ENCODE measurements at places on chromosomes 5 and 9.

DNA sequence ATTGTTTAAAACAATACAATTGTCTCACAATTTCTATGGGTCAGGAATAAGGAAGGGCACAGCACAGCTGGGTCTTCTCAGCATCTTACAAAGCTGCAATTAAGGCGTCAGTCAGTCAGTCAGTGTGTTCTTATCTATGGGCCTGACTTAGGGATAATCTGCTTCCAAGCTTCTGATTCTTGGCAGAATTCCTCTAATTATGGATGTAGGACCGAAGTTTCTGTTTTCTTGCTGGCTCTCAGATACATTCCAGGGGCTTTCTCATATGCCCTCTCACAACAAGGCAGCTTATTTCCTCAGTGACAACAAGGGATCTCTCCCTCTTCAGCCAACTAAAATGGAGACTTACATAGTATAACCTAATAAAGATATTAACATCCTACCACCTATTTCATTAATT lies 1925.3 kb upstream of the ACO1 start:
- no peak for DNase-seq

GRCh38 chr9:15512204-15512603 lies 1.4 kb upstream of the PSIP1 start:
- DNase-seq, result no peak

GRCh38 chr5:50813691-50814090 lies 147.3 kb downstream of the PARP8 start:
- DNase-seq, result no peak

GRCh38 chr5:8870349-8870958 lies 675.4 kb downstream of the SEMA5A start:
- DNase-seq, result peak; percentile 48

GRCh38 chr5:15852949-15853348 lies 326.6 kb downstream of the MARCHF11 start:
- DNase-seq, result no peak

GRCh38 chr9:127014216-127014909 lies 99.8 kb downstream of the RALGPS1 start:
- DNase-seq, result no peak

GRCh38 chr5:136053336-136054141 lies 24.8 kb downstream of the TGFBI start:
- DNase-seq, result peak; percentile 71

DNA sequence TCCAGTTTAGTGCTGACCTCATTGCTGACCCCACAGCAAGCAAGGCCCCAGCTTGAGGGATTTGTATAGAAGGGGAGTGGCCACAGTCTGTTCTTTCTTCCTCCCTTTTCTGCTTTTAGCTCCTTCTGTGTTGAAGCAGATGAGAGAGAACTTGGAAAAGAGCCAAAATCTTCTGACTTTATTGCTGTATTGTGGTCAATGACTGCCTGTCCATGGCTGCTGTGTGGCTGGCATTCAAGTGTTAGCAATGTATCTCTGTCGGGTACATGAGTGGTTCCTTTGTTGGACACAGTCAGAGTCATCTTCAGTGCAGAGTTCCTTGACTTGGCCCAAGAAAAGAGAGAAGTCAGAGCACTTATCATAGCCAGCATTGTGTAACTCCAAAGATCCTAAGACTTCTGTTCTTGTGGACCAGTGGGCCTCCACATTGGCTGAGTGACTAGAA lies 154.1 kb downstream of the LRRC70 start:
- no peak for DNase-seq

- DNase-seq, result no peak
These were observed 427 bp downstream of the RBM27 start for GRCh38 chr5:146203872-146204192.

- no peak for DNase-seq
These were observed 7.0 kb downstream of the NR5A1 start for GRCh38 chr9:124500028-124500795.

DNA sequence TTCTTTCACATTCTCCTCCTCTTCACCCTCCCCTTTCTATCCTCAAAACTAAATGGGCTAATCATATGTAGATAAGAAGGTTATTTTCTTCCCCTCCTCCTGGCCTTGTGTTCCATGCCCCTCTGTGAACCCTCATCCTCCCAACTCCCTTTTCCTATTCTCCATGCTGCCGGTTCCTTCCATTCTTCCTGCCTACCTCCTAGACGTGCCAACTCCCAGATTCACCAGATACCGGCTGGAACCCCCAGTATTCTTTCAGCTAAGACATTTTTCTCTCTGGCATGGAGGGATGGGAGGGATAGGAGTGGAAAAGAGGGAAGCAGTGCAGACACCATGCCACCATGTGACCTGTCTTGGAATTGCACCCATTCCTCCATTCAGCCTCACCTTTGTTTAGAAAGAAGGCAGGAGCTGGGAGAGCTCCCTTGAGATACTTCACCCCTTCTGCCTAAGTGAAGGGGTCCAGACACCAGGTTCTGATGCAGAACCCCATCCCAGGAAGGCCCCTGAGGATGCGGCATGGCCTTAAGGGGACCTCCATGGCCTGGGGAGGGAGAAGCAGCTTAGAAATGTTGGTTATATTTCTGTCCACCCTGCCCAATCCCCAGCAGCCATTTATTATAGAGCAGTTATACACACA lies 4.8 kb downstream of the DNAJB5 start:
- peak; percentile 85 for DNase-seq

DNA sequence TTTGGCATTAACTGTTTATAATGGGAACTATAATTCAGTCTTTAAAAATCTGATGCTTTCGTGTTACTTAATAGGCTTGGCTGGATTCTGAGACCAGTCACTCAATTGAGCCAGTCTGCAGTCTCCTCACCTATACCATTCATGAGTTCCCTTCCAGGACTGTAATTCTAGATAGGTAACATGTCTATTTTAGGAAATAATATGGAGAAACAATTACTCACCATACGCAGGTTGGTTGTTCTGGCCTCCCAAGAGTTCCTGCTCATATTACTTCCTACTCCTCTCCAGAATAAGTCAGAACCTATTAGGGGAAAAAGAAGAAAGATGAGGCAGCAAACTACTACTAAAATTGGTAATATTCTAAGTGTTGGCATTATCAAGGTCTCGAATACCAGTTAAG lies 4.5 kb upstream of the IARS1 start:
- no peak for DNase-seq

- no peak for DNase-seq
These were observed 20.6 kb upstream of the NNT start for GRCh38 chr5:43582082-43583005.

GRCh38 chr5:173320259-173320658 lies 8.0 kb downstream of the STC2 start:
- peak; percentile 53 for DNase-seq

DNA sequence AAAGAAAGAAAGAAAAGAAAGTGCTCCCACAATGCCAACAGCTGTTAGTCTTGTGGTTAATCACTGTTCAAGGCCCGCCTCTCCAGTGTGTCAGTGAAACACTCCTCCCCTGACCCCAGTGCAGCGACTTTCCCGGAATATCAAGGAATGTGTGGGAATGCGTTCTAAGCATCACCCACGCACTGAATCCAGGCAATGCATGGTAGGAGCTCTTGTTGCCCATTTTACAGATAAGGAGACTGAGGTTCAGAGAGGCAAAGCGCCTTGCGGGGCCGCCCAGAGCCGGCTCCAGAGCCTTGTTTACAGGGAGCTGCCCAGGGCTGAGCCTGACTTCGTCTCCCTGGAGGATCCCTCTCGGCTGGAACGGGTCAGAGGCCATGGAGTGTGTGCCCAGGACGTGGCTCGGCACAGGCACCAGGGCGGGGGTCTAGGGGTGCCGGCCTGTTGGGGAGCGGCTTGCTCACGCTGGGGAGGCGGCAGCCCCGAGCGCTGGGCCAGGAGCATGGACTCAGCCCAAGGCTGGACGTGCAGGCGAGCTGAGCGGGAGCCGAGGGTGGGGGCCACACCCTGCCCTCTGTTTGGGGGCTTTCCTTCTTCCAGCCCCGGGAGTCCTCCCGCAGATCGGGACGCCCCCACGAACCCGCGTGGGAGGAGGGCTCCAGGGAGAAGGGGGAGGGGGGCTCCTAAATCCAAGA lies 823 bp downstream of the ST6GALNAC6 start:
- peak; percentile 73 for DNase-seq

DNA sequence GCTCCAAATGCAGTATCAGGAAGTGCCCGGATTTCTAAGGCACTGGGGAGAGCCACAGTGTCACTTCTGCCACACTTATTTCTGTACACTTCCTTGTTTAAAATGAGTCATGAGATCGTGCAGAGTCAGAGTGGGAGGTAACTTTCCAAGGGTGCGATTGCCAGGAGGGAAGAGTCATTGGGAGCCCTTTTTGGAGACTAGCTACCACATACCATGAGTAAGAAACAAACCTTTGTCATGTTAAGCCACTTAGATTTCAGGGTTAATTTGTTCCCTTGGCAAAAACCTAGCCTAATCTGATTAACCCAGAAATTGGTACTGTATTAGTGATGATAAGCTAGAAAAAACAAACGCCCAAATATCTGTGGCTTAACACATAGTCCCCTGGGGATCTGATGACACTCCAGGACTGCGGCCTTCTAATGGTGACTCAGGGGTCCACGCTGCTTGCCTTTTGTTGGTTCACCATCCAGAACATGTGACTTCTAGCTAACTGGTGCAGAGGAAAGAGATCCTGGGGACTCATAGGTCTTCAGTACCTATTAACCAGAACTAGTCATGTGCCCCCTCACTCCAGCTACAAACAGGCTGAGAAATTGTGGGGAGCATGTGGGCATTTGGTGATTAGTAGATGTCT lies 48.6 kb upstream of the TLE1 start:
- DNase-seq, result peak; percentile 67

DNA sequence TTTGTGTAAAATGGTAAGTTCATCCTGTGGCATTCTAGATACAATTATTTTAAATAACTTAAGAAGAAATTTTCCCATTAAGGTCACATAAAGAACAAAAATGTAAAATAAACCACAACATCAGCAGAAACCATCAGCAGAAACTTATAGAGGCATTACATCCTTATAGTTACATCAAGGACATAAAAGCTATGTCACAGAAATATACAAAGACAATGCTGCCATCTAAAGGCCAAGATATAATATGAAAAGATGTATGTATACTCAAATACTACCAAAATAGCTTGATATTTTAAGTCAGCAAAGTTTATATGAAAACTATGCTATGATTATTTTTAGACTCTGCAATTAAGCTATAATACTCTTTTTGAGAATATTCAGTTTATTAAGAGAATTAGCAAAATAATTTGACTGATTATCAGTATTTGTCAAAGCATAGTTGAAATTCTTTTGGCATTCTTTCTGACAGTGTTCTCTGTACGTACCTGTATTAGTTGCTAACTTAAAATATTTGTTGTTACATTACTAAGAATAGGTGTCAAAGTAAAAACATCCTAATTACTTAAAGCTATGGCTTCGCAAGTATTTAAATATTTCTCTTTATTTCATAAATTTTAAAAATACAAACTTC lies 36.2 kb downstream of the FBXL17 start:
- DNase-seq, result no peak

DNA sequence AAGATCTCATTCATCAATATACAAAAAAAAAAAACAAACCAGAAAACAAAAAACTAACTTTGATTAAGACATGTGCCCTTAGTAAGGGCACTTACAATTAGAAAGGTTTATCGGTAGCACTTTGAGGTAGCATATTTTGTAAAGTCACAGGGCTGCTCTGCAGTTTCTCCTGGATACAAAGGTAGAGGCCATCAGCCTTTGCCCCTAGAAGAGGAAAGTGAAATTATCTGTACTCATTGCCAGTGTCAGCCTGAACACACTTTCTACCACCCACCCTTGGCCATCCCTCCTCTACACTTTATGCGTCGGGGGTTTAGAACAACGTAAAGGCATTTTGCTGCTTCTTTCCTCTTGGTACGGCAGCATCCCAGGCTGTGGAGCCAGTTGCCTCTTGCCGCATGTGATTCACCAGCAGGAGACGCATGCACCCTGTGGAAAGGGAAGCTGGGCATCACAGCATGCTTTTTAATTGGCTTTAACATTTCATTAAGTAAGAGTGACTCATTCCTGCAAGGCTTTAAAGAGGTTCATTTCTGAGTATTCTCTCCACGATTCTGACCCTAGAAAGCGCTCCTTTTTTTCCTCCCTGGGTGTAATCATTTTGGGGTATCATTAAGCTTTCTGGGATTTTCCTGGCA lies 84.6 kb downstream of the CEMIP2 start:
- DNase-seq, result peak; percentile 82

DNA sequence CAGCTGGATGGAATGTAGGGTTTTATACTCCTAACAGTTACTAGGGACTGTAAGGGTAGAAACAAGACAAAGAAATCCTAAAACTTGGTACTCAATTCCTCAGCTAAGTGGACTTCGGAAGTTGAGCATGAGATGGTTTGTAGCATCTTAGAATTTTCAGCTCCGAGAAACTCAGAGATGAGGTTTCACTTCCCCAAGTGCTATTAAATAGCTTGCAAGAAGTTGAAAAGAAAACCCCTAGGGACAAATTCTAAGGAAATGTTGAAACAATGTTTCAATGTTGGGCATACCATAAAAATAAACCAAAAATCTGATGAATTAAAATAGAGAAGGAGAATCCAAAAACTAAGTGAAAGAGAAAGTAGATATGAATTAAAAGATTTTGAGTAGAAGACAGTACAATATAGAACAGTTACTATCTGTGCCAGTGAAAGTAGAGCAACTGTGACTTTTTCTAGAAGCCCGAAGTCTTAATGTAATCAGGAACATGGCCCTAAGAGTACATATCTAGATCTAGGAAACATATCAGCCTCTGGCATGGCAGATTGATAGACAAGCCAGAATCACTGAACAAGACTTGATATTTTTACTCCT lies 308.6 kb upstream of the RGMB start:
- DNase-seq, result no peak

DNA sequence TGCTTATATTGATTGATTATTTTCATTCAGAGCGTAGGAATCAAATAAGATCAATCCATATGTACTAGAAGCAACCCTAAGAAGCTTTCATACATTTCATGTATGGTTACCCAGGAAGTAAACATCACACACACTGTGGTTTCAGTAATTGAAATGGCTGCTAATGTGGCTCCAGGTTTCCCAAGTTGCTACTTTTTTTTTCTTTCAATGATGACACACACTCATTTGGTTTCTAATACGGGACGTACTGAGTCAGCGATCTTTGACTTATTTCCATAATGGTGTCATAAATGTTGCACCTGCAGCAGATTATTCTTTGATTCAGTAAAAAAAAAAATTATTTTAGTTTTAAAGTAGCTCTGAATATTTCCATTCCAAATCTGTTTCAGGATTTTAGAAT lies 248.6 kb downstream of the CTNND2 start:
- no peak for DNase-seq

- no peak for DNase-seq
These were observed 188.7 kb upstream of the ITGA1 start for GRCh38 chr5:52598968-52599367.
